ENCODE measurements at places on chromosomes 12 and 14.

GRCh38 chr12:14960548-14961465 lies 594 bp downstream of the ARHGDIB start:
- peak; percentile 67 for DNase-seq

DNA sequence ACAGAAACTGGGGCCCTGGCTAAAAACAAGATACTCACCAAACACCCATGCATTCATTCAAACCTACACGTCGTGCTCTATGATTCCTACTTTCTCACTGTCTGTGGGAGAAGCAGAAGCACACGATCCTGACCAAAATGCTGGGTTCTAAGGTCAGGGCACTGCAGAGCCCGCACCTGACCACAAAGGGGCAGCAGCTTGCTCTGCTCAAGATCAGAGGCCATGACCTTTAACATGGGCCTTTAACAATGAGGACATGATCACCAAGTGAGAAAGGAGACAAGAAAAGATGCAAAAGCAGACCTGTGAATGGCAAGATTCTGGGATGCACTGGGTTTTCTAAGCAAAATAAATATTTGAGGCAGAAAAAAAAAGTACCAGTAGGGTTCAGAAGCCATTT lies 40.1 kb upstream of the VPS33A start:
- DNase-seq: no peak

- DNase-seq: no peak
Measured at GRCh38 chr12:124790650-124791400, 72.8 kb downstream of the SCARB1 start.

- DNase-seq: no peak
Measured at GRCh38 chr14:56247495-56248200, 129.4 kb downstream of the PELI2 start.

DNA sequence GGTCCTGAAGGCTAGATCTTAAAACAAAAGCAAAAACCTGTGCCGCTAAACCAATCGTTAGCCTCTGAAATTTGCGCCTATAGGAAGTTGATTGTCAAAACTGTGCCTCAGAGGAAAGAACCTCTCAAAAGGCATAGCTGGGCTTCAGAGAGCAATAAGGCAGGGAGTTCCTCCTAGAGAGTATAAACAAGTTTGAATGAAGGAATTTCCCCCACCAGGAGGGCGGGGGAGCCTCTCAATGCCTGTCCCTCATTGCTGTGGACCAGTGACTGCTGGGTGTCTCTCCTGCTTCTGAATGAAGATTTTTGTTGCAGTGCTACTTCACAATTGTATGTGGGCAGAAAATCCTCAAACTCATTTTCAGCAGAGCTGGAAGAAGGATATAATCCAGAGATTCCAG lies 88.6 kb downstream of the KCNK10 start:
- DNase-seq: no peak

GRCh38 chr14:104386151-104386841 lies 193.3 kb upstream of the C14orf180 start:
- DNase-seq: peak; percentile 19

DNA sequence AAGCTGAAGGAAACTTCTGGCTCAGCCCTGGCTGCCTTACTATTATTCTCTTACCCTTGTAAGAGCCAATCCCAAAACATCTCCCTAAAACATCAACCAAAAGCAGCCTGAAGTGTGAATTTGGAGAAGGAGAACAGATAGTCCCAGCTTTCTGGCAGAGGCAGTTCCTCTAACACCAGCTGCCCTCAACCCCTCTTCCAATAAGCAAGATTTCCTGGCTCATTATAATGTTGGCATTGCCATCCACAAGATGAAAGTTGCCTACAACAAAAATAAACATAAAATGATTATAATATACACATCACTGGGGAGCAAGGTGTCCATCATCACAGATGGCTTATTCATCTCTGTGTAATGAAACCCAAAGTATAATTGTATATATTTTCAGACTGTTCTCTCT lies 352.5 kb upstream of the CCDC196 start:
- no peak for DNase-seq

DNA sequence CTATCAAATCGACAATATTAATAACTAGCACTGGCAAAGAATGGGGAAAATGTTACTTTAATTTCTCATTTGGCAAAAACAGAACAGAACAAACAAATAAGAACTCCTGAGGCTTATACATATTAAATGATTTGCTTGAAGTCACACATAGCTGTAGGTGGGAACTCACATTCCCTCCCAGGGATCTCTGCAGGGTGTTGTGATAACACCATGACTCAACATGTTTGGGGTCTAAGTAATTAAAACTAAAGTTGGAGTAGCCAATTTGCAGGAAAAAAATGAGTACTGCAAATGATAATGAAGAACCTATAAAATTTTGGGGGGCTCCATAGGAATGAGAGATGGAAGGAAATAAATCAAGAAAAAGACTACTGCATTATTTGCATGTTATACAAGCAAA lies 27.5 kb downstream of the UNC79 start:
- DNase-seq: no peak

DNA sequence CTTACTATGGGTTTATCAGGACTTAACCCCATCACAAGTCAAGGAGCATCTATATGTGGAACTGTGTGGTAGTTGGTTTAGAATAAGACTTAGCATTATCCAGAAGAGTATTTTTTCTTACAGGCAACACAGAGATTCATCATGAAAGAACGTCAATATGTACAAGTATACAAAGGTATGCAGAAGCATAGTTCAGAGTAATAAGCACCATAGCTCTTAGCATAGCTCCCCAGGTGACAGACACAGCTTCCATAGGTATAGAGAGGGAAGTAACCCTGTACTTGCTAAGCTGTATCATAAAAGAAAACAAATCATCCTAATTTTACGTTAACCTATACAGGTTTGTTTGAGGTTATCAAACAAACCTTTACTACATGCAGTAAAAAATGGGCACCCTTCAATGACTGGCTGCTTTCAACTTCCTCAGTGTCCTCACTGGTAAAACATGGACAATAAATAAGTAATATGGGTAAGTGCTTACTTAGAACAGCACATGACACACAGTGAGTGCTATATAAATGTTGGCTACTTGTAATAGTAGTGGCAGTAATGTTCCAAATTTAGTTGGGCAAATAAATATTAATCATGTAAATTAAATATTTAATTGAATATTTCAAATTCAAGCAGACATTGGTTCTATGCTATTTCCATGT lies 50.9 kb downstream of the PTPN21 start:
- DNase-seq: no peak

DNA sequence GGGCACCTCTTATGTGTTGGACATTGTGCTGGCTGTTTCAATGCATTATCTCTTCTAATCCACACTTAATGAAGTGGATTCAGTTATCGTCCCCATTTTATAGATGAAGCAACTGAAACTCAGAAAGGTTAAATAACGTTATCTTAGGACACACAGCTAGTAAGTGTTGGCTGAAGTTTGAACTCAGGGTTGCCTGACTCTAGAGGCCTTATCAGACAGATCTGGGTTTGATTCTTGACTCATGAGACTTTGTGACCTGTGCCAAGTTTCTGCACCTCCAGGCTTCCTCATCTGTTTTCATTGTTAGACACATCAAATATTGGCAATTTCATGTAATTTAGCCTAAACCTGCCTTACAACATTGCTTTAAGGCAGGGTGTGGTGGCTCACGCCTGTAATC lies 18.2 kb upstream of the IRF2BPL start:
- DNase-seq: no peak

Data from activated naive CD4-positive, alpha-beta T cell treated with anti-CD3 and anti-CD28 coated beads, Interleukin-2, amount 10 ng/mL, durations not matched to agents 7 days and 5 days (primary cell).